Sigmoid colon (tissue), 7 donors: ENCODE measurements at places on chromosomes 6 and 20. TPM values are rescaled to one million over a fixed set of nuclear protein-coding genes. Genes with fewer than 3 reads are reported as not detected.

DNA sequence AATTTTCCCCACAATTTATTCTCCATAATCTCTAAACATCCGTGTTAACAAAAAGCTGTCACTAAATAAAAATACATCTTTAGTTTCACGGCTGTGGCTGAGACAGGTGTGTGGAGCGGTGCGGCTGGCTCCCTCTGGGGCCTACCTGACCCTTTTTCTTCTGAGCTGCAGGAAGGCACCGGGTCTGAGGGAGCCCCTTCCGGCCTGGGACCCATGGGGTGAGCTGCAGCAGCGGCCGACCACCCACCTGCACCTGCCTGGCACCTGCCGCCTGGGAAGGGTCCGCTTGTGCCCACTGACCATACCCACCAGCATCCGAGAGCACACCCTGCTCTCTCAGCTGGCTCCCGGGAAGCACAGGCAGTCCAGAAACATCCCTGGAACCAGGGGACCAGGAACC, 41.5 kb upstream of the FNDC1 start:
- DNase-seq: no peak

TRDN gene
- total RNA-seq: not detected

VPS52 gene
- 26.2 TPM for total RNA-seq

ABRACL gene
- 6.8 TPM for total RNA-seq
